ENCODE measurements at places on chromosomes 7 and 10.

DNA sequence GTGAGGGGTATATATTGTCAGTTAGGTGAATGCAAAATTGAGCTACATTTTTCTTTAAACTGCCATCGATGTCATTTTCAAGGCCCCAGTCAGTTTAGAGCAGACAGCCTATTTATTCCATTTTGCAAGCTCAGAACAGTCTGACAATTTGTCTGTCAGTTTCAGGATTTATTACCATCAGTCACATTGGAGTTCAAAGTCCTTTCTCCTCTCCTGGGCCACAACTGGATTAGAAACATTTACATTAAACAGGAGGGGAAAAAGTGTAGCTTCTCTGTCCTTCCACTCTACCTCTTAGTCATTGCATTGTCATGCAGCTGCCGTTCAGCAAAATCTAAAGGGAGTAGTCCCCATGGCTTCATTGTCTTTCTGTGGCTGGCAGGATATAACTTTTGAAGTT is 3.5 kb upstream of the GHITM start:
- DNase-seq, result no peak

GRCh38 chr10:1206101-1206500 is 149.9 kb downstream of the WDR37 start:
- peak; percentile 27 for DNase-seq

- peak; percentile 73 for DNase-seq
Measured at GRCh38 chr7:36128448-36129047, 24.5 kb upstream of the EEPD1 start.

DNA sequence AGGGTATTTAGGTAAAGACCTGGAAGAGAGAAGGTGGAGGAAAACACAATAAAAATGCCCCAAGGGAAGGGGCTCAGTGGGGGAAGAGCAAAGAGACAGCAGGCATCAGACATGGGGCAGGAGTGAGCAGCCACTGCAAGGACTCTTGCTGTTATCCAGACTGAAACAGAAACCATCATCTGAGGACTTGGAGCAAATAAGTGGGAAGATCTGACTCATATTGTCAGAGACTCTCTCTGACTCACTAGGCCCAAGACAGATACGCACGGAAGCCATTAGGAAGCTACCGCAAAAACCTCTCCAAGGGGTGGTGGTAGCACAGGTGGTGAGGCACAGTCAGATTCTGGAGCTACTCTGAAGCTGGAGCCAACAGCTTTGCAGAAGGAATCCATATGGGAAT is 110.7 kb downstream of the RNF32 start:
- DNase-seq, result no peak

- no peak for DNase-seq
Measured at GRCh38 chr10:8800426-8800825, 745.9 kb downstream of the GATA3 start.

DNA sequence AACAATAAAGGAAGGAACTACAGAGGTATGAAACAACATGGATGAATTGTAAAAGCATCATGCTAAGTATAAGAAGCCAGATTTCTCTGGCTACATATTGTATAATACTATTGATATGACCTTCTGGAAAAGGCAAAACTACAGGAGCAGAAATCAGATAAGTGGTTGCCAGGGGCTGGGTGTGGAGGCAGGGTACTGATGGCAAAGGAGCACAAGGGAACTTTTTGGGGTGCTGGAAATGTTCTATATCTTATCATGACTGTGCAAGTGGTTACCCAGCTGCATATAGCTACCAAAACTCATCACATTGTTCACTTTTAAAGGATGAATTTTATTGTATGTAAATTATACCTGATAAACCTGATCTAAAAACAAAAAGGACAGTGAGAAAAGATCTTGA is 72.4 kb downstream of the SKAP2 start:
- DNase-seq, result no peak

- DNase-seq, result no peak
Measured at GRCh38 chr10:71397296-71398212, 834 bp downstream of the CDH23 start.

- DNase-seq, result no peak
Measured at GRCh38 chr7:135466442-135467206, 43.3 kb downstream of the CNOT4 start.

DNA sequence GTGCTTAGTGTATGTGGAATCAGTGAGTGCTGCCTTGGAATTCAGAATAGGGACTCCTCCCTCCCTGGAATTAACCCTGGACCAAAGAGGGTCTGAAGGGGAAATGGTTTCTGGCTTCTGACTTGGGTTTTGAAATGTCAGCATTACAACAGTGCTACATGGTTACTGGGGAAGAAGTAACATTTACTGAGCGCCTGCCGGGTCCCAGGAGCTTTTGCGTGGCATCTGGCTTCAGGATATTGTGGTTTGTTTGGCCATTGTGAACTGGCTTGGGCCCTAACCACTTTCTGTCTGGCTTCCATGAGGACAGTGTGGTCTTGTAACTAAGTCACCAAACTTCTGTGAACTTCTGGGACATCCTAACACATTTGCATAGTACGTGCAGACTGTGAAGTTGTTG is 21.3 kb downstream of the TSPAN15 start:
- DNase-seq, result no peak
